ENCODE measurements at places on chromosomes 2 and 18.

DNA sequence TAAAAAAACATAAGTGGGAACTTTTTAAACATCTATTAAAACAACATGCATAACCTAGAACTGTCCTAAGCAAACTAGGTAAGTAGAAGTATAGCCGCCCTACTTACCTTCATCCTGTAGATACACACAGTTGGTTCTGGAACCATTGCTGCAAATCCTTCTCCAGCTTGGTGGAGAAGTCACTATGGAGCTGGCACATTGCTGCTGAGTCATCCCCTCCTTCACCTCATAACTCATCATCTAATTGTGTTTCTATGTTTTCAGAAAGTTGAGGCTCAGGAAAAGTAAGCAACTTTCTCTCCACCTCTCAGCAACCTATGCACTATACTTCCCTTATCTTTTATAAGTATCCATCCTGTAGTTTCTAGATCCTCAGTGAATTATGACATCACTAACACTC lies 269.8 kb upstream of the MMADHC start:
- DNase-seq, result no peak

GRCh38 chr18:58177004-58177717 lies 133.1 kb downstream of the NEDD4L start:
- no peak for DNase-seq

DNA sequence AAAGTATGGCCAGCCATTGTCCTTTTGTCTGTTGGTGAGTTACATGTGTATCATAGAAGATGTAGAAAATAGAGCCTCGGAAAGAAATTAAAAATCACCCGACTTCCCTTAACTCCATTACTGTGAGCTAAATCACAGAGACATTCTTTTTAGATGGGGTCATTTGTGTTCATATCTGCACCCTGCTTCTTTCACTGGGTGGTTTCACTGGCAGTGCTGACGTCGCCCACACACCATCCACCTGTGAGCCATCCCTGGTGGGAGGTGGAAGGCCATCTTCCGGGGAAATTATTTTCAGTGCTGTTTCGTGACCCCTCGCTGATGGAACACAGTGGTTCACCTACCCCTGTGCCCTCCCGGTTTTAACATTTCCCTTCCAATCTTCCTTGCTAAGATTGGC lies 21.2 kb downstream of the SH3BP4 start:
- DNase-seq, result no peak

GRCh38 chr18:56889621-56890020 lies 238.5 kb downstream of the WDR7 start:
- no peak for DNase-seq

DNA sequence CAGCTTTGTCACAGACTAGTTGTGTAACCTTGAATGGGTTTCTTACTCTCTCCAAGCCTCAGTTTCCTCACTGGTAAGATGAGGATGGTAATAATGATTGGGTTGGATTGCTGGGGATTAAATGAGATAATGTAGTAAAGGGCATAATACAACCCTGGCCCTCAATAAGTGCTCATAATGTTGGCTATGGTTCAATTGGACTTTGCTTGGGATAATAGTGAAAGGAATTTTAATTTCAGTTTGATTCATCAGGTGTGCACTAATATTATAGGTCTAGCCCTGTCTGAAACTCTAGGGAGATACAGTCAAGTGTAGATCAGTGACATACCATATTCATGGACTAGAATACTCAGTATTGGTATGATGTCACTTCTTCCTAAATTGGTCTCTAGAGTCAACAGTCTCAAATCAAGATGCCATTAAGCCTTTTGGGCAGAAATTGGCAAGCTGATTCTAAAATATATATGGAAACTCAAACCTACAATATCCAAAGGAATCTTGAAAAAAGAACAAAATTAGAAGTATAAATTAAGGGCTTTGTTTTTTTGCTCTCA lies 161.4 kb downstream of the SMAD7 start:
- DNase-seq, result no peak

- no peak for DNase-seq
Measured at GRCh38 chr2:190838492-190838910, 42.1 kb upstream of the GLS start.

- DNase-seq, result no peak
Measured at GRCh38 chr2:233410196-233410760, 56.0 kb downstream of the DGKD start.

DNA sequence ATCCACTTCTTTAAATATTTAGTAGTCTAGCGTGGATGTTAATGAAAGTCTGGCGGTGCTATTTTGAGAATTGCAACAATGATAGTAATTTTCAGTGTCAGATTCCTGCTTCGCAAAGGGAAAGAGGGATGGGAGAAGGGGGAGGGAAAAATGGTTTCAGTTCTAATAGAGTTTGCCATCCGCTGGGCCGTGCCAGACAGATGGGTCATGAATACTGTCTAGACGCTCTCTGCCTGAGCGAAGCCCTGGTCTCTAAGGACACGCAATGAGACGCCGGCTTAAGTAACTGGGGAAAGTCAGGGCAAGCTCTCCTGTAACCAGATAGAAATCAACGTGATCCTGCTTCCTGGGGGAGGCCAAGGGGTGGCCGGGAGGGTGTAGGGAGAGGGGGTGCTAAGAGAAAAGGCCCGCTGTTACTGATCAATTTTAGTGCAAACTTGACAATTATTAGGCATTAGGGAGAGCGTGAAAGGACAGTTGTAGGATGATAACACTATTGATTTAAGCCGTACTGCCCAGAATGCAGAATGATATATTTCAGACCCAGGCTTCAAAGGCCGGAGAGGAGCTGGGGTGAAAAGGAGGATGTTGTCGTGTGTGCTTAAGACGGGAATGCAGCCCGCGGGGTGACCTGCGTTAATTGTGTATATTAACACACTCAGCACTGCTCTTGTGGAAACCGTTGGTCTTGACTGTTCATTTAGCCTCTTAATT lies 229.2 kb downstream of the LDLRAD4 start:
- no peak for DNase-seq

DNA sequence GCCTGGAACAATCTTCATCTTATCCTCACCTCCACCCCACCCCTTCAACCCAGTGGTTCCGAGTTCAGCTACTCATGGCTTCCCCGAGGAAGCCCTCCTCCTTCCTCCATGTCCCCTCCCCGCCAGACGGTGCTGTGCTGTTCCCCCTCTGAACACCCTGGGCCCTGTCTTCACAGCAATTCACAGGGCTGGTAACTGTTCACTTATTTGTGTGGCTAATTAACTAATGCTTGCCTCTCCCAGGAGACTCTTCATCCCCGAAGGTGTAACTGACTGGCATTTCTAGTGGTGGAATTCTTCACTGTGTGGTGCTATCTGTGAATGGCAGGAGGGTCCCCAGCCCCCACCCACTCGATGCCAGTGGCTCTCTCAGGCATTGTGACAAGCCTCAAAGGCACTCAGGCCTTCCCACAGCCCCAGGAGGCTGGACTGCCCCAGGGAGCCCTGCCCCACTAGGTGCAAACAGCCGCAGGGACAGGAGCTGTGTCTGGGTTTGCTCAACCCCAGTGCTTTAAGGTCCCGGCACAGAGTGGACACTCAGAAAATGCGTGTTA lies 133.7 kb upstream of the ID2 start:
- DNase-seq, result no peak

- no peak for DNase-seq
Measured at GRCh38 chr18:33696332-33697162, 118.5 kb downstream of the ASXL3 start.

GRCh38 chr2:162149940-162150339 lies 2.1 kb downstream of the GCG start:
- no peak for DNase-seq

DNA sequence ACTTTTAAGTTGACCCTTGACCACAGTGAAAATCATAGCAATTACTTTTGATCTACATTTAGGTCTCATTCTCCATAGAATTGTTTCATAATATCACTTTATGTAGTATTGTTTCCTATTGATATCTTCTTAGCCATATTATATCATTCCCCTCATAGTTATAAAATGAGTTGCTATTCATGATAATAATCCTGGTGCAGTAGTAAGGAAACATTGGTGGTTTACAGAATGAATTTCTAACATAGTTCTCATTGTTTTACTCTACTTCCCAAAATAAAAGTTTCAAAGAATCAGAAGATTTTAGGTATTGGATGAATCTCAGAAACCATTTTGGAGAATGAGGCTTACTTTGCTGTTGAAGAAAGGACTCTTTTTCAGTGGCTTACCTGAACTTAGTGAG lies 246.0 kb downstream of the PARD3B start:
- no peak for DNase-seq

- DNase-seq, result no peak
Measured at GRCh38 chr18:46295416-46295815, 191.2 kb downstream of the HAUS1 start.
